ENCODE measurements at places on chromosomes 6 and 20. TPM values are rescaled to one million over a fixed set of nuclear protein-coding genes. Genes with fewer than 3 reads are reported as not detected.

SOX18 gene
- total RNA-seq: 48.2 TPM

GRCh38 chr20:25288291-25289181, 40.7 kb downstream of the PYGB start:
- peak; percentile 30 for DNase-seq

GRCh38 chr20:48638546-48638945, 189.3 kb downstream of the PREX1 start:
- no peak for DNase-seq

- no peak for DNase-seq
These were observed 877.5 kb downstream of the TFAP2A start for GRCh38 chr6:9537381-9537780.

MPC1 gene
- total RNA-seq: 621 TPM

- no peak for DNase-seq
These were observed 26.6 kb downstream of the EPHA7 start for GRCh38 chr6:93392797-93393196.

PEX7 gene
- total RNA-seq: 6.4 TPM

DNA sequence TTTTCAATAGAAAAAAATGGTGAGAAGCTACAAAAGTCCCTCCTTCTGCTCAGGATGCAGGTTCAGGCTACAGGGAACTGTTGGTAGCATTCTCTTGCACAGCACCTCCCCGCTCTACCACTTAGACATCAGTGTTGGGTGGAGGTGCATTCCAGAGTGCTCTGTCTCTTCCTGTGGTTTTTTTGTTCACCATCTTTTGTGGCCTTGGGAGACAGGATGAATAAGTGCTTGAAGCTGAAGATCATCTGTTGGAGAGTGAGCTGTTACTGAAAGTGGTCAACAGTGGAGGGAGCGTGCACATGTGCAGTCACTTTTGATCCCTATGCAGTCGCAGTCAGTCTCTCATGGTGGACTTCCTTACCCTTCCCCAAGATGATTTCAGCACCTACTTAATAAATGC, 16.6 kb upstream of the BTBD3 start:
- DNase-seq: no peak

DNA sequence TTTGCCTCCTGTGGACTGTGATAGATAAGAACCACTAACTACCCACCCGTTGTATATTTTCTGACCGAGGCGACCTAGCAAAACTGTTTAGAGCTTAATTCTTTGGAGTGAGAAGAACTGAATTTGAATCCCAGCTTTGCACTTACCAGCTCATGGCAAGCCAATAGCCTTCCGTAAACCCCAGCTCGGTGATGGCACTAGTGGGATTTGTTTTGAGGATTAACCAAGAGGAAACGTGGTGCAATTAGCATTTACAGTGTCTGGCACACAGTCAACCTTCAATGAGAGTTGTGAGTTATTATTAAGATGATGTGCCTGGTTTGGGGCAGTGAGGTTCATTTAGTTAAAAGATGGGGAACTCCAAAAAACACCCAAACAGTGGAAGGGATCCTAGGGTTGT, 12.3 kb upstream of the DSP start:
- no peak for DNase-seq

GRCh38 chr6:137792160-137793033, 74.7 kb upstream of the TNFAIP3 start:
- no peak for DNase-seq

DNA sequence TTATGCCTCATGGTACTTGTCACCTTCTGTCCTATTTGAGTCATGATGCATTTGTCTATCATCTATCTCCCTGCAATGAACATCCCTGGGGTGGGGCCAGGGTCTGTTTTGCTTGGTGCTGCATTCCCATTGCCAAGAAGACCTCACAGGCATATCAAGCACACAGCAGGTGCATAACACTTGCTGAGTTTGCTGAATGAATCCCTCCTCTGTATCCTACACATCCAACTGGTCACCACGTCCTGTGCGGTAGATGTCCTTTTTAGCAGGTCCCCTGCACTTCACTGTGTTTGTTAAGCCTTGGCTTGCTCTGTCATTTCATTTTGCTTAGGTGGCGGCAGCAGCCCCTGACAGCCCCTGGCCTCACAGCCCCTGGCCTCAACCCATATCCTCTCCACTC, 214.8 kb upstream of the RNF24 start:
- no peak for DNase-seq

DNA sequence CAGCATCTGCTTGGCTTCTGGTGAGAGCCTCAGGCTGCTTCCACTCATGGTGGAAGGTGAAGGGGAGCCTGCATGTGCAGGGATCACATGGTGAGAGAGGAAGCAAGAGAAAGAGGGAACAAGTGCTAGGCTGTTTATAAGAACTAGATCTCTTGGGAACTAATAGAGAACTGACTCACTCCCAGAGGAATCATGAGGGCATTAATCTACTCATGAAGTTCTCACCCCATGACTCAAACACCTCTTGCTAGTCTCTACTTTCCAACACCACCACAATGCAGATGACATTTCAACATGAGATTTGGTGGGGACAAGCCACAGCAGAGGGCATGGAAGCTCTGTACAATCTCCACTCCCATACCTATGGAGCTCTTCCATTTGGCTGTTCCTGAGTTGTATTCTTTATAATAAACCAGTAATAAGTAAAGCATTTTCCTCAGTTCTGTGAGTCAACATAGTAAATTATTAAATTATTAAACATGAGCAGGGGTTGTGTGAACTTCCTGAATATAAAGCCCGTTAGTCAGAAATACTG, 524.1 kb upstream of the NRSN1 start:
- DNase-seq: no peak

- no peak for DNase-seq
These were observed 80.0 kb upstream of the ATXN1 start for GRCh38 chr6:16841241-16841640.

DNA sequence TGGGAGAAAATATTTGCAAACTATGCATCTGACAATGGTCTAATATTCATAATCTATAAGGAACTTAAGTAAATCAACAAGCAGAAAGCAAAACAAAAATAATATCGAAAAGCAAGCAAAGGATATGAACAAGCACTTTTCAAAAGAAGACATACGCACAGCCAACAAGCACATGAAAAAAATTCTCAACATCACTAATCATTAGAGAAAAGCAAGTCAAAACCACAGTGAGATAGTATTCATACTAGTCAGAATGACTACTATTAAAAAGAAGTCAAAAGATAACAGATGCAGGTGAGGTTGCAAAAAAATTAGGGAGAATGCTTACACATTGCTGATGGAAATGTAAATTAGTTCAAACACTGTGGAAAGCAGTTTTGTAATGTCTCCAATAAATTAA, 410.2 kb downstream of the MMUT start:
- DNase-seq: no peak

GRCh38 chr20:23048283-23049200, 930 bp downstream of the THBD start:
- DNase-seq: peak; percentile 83

ARFGEF3 gene
- total RNA-seq: 2.5 TPM

- no peak for DNase-seq
These were observed 142.5 kb downstream of the SLC24A3 start for GRCh38 chr20:19354950-19355349.

GRCh38 chr6:42316981-42317380, 99.3 kb upstream of the MRPS10 start:
- DNase-seq: no peak

OXT gene
- not detected for total RNA-seq

PNPLA1 gene
- not detected for total RNA-seq

C6orf15 gene
- not detected for total RNA-seq

IRAK1BP1 gene
- 3.1 TPM for total RNA-seq

GRCh38 chr20:37296371-37296770, 6.9 kb downstream of the MANBAL start:
- DNase-seq: no peak
